ENCODE measurements at places on chromosomes 7 and 10.

DNA sequence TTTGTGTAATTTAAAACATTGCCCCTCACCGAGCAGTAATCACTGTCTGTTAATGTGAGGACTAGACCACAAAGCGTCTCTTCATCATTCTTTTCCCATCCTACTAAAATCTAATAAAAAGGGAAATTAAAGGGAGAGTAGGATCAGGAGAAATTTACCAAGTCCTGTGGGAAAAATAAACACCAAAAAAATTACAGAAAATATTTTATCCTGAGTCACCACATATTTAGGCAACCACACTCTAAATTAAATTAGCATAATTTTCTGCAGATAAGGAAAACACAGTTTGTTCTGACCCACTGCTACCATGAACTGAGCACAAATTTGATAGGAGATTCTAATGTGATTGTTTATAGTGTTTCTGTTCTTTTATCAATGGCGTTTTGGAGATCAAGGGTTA is 49.3 kb downstream of the CCDC6 start:
- no peak for DNase-seq

DNA sequence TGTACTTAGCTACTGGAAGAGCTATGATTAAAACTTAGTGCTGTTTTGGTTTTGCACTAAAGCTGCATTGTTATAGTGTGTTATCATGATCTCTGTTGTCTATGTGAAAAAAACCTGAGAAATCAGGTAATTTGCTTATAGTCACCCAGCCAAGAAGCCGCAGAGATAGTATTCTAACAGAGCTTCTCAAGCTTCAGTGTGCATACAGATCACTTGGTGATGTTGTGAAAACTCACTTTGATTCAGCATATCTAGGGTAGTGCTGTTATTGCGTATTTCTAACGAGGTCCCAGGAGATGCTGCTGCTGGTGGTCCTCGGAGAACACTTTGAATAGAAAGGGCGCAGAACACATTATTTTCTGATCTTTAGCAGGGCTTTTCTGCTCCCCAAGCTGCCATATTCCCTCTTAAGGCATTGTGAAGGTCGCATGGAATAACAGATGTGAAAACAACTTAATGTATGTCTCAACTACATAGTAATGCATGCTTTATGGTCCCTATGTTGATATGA is 68.4 kb upstream of the PDCD4 start:
- DNase-seq, result no peak

GRCh38 chr7:24916463-24917040 is 63.4 kb downstream of the OSBPL3 start:
- no peak for DNase-seq

- DNase-seq, result no peak
These were observed 39.8 kb upstream of the SRGN start for GRCh38 chr10:69048103-69048502.

DNA sequence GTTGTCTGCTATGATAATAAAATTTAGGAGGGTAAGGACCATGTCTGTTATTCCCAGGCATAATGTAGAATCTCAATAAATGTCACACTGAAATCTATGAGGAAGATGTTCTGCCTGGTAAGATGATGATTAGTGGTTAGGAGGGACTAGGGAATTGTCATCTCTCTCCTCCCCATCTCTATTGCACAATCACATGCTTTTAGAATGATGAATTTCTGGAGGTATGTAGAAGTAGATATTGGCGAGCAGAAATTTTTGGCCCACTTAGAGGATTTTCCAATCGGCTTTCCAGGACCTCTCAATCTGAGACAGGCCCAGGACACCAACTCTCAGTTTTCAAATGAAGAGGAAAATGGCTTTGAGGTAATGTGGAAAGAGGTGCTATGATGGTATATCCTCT is 2.0 kb upstream of the PITX3 start:
- DNase-seq, result no peak

GRCh38 chr7:42407833-42408232 is 170.8 kb upstream of the GLI3 start:
- no peak for DNase-seq

- DNase-seq, result no peak
These were observed 13.9 kb downstream of the PRTFDC1 start for GRCh38 chr10:24938525-24938924.
